Fibroblast of gingiva (primary cell): ENCODE measurements at places on chromosomes 11 and 22.

DNA sequence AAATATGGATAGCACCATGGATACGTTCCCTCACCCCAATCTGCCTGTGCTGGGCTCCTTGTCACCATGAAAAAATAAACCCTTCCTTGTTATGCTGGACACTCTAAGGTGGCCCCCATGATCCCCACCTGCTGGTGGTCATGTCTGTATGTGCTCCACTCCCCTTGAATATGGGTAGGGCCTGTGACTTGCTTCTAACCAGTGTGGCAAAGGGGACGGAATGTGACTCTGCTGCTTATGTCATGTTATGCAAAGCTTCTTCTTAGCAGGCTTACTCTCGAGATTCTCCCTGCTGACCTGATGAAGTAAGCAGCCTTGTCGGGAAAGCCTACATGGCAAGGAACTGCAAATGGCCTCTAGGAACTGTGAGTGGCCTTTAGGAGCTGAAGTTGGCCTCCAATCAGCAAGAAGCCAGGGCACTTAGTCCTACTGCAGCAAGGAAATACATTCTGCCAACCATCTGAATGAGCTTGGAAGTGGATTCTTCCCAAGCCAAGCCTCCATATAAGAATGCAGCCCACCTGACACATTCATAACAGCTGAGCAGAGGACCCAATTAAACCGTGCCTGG is 159.9 kb downstream of the CCDC34 start:
- no peak for DNase-seq

GRCh38 chr22:46453006-46453828 is 84.2 kb downstream of the CELSR1 start:
- DNase-seq = no peak

DNA sequence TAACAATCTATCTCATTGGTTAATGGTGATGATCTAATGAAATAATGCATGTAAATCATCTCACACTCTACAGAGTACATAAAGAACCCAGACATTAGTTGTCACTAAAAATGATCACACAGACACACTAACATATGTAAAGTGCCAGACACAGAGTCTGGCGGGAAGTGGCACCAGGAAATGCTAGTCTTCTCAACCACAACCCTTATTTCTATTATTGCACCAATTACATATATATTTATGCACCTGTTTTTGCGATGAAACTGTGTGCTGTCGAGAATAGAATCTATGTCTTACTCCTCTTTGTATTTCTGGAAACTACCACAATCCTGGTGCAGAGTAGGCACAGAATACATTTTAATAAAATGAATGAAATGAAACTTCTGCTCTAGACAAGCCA is 25.9 kb upstream of the POU2AF3 start:
- DNase-seq = no peak

DNA sequence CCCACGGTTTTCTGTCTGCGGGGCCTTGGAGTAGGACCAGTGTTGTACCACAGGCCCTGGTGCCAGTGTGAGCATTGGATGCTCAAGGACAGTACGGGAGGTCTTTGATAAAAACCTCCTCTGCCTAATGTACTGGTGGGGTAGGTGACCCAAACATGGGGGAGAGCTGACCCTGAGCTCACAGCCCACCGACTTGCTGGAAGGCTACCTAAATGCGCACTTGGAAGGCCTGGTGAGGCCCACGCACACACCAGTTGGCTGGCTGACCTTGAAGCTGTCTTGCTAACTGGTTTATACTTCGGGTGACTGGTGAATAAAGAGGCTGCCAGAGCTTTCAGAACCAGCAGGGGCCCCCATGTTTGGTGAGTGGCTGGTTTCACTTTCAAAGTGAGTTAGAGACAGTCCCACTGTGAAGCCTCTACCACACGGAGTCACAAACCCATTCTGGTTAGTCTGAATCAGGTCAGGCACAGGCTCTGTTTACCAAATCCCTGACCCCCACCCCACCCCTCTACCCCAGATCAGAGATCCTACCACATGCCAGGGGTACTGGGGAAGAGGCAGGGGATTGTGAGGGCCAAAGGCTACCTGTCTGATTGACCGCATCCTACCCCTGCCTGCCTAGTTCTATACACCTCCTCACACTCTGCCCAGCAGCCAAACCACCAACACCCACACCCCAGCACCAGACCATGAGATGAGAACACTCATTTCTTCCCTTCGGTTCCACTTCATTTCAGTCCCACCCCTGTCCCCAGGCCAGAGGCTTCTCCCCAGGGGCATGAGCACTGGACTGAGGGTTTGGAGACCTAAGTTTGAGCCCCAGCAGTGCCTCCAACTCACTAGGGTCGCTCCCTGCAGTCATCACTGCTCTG is 12.7 kb upstream of the IL2RB start:
- DNase-seq = no peak

- no peak for DNase-seq
These were observed 805 bp downstream of the GANAB start for GRCh38 chr11:62645671-62645945.

DNA sequence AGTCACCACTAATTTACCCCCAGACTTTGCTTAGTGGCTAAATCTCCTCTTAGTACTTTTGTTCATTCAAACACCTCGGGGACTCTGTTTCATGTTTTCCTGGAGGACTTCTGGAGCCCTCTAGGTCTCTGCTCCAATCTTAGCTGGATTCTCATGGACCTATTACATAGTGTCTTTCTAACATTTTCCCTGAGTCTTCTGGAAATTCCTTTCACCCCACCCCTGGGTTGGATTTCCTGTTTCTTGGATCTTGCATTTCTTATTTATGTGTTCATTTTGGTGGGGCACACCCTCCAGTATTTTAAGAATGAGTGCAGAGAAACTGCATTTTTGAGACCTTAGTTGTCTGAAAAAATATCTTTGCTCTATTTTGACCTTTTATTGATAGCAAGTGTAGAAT is 220.1 kb downstream of the BLID start:
- DNase-seq = peak; percentile 35

- peak; percentile 22 for DNase-seq
These were observed 18.6 kb upstream of the APLNR start for GRCh38 chr11:57255618-57256017.

- no peak for DNase-seq
These were observed 540 bp downstream of the PPARA start for GRCh38 chr22:46150655-46151477.

DNA sequence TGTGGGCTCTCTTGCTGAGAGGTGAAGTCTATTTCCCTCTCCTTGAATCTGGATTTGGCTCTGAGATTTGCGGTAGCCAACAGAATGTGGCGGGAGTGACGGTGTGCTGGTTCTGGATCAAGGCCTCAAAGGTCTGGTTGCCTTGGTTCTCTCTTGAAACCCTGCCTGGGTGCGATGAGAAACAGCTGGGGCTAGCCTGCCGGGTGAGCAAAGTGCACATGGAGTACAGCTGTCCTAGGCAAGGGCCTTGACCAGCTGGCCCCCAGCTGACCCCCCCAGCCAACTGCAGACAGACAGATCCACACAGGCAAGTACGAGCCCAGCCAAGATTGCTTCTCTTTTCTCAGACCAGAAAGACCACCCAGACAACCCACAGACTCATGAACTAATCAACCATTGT is 10.8 kb downstream of the SUN2 start:
- peak; percentile 20 for DNase-seq

DNA sequence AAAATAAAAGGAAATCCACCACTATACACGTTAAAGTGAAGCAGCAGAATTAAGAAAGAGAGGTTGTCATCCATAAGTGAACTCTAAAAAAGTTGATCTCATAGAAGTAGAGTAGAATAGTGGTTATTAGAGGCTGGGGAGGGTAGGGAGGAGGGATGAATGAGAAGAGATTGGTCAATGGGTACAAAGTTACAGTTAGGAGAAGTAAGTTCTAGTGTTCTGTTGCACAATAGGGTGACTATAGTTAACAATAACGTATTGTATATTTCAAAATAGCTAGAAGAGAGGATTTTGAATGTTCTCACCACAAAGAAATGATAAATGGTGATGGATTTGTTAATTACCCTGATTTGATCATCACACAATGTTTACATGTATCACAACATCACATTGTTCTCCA is 72.0 kb downstream of the CD82 start:
- no peak for DNase-seq

- peak; percentile 1 for DNase-seq
These were observed 1185.5 kb downstream of the FAM181B start for GRCh38 chr11:81548123-81548522.

DNA sequence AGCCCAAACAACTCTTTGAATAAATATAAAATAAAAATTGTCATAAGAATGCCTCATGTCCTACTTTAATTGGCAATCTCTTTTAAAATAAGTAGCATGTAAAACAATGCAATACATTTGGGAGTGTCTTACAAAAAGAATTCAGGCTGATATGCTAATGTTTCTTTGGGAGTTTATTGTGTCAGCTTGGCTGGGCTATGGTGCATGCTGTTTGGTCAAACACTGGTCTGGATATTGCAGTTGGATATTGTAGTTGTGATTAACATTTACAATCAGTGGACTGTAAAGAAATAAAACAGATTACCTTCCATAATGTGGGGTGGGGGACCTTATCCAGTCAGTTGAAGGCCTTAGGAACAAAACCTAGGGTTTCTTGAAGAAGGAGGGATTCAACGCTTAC is 37.0 kb upstream of the B3GAT1 start:
- no peak for DNase-seq

DNA sequence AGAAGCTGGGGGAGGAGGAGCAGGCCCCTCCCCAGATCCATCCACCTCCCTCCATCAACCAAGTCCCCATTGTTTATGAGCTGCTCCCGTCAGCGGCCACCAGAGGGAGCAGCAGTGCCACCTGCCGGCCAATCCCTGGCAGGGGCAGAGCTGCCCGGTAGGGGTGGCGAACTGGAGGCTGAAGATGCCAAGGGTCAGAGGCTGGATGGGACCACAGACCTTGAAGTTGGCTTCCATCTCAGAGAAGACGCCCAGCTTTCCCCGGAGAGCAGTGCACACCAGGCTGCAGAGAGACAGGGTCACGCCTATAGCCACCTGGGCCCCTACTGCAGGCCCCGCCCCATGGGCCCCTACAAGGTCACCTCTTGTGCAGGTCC is 3.6 kb downstream of the FIBP start:
- DNase-seq = peak; percentile 65

DNA sequence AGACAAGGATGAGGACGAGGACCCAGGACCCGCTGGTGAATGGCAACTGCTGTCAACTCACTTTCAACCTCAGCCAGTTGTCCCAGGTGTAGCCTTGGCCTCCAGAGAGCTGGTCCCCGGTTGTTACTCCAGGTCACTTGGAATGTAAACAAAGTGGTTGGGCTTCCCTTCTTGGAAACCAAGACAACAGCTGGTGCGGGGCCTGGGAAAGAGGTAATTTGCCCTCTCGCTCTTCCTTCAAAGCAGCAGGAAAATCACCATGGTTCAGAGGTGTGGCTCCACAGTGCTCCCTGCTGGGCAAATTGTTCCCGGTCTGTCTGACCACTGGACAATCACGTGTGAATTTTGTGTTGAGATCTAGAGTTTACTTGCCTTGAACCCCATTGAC is 15.0 kb downstream of the SLC1A2 start:
- DNase-seq = no peak

DNA sequence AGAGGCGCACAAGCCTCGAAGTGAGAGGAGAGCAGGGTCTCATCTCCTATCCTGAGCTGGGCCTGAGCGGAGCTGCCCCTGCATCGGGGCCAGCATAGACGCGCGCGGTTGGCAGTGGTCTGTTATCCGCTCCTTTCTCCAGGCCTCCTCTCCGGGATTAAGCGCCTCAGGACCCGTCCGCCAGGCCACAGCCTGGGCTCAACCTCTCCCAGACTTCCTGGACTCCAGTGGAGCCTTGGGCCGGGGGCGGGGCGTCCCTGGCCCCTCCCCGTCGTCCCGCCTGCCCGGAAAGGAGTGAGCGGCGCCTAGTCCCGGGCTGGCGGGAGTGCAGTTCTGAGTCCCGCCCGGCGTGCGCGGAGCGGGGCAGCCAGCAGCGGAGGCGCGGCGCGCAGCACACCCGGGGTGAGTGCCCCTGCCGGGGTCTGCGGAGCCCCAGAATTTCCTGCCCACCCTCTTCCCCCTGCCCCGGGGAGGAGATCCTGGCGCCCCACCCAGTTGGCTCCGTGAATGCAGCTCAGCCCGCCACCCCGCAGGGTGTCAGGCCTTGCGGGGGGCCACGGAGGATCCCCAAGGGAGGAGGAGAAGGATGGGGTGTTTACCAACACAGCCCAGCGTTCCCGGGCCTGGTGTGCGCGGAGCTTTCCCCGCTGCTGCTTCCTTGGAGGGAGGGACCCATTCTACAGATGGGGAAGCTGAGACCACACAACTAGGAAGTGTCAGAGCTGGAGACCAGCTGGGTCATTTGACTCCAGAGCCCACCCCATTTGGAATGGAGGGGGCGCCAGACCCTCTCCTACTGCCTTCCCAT is at the start of gene TCIRG1:
Gene TCIRG1, plus strand, starts transcription at position 308 of the 808 bp plus-strand sequence. CDS start 2,247 bp downstream, outside the sequence.
- DNase-seq = peak; percentile 83

GRCh38 chr11:2930704-2931419 is 1.6 kb upstream of the PHLDA2 start:
- no peak for DNase-seq

DNA sequence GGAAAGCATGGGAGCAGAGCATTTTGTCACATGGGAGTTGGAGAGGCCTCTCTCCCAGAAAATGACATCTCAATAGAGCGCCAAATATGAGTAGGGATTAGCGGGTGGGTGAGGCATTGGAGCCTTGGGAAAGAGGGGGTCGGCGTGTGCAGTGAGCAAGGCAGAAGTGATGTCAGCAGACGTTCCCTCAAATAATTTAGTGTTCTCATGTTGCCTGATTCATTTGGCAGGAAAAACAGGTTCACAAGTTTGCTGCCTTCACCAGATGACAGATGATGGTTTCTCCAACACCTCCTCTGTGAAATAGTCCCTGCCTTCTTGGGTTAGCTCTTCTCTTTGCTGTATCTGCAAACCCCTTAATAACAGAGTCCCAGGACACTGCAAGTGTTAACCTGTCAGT is 118.5 kb upstream of the ARHGAP20 start:
- DNase-seq = no peak

DNA sequence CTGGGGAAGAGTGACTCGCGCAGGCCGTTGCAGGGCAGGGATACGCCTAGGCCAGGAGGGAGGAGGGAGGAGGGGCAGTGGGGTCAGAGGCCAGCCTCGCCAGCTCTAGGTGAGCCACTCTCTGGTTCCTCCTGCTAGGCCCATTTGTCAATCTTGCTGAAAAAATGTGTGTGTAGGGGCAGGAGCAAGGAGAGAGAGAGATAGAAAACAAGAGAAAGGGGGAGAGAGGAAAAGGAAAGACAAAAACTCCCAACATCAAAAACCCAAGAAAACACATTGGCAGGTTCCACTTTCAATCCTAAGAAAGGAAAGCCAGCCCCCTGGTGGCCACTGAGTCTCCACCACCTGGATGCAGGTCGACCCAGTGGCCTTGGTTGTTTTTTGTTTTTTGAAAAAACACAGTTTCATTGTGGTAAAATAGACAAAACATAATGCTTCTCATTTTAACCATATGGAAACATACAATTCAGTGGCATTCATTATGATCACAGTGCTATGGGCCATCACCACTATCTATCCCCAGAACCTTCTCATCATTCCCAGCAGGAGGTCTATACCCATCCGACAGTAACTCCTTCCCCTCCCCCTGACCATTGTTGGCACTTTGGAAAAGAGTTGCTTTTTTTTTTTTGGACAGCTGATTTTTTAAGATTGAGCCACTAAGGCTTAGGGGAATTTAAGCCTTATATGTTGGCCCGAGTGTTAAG is 10.9 kb downstream of the OMP start:
- no peak for DNase-seq
